ENCODE measurements at places on chromosomes 7 and 10.
A peak's percentile ranks its signal among the peaks of the same experiment; 100 is the strongest.

DNA sequence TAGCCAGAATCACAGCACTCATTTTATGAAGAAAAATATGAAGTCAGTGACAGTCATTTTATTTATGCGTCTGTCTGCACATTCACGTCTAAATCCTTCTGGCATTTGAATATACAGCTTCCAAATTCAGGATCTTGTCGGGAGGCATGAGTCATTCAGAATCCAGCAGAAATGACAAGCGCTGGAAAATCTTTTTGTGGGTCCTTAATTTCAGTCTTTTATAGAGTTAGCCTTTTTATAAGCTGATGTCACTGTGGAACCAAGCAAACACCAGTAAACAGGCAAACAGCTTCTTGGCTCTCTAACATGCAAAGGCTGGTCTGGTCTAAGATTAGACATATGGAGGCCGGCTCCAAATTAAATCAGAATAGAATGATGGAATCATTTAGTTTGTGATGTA lies 388.2 kb upstream of the TEX47 start:
- DNase-seq: no peak

DNA sequence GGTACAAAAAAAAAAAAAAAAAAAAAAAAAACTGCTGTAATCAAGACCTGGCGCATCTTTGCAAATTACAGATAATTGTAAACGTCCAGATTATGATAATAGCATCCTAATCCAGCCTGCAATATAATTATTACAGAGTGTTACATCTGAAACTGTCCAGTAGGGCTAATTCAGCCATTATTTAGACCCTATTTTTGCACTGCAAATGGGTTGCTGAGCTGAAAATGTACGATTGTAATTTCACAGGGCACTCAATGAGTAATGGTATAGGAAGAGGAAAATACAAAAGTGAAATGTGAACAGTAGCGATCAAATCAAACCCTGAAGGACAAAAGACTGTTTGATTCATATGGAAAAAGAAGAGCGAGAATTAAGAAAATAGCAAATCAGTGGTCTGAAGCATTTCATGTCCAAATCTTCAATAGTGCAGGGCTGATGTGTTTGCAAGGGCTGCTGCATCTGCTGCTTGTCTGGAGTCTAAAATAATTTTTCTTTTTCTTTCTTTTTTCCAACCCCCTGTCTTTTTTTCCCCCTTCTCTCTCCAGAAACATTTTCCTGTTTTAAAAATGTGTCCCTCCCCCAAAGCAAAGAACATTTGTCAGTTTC lies 8.9 kb downstream of the DLX6 start:
- DNase-seq: no peak

- no peak for DNase-seq
Measured at GRCh38 chr10:118115701-118116100, 69.0 kb upstream of the RAB11FIP2 start.

GRCh38 chr10:6407034-6407721 lies 172.9 kb downstream of the PRKCQ start:
- no peak for DNase-seq

DNA sequence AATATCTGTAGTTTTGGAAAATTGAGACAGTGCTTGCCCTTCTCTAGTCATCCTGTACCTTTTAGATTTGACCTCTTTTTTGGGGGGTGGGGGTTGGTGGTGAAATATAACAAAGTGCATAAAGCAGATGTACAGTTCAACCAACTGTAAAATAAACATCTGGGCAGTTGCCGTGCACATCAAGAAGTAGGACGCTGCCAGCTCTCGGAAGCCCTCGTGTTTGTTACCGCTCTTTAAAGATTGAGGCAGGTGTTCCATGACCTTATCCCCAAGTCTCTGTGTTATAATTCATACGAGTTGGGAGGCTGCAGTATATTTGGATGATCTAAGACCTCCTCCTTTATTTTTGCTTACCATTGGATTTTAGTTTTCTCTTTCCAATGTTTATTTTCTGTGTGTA lies 55.1 kb downstream of the SDK1 start:
- no peak for DNase-seq

- no peak for DNase-seq
Measured at GRCh38 chr10:34978080-34978479, 112.1 kb downstream of the CUL2 start.

GRCh38 chr10:21304198-21304597 lies 221.3 kb downstream of the SKIDA1 start:
- DNase-seq: no peak

GRCh38 chr7:157972914-157973313 lies 614.7 kb downstream of the PTPRN2 start:
- DNase-seq: no peak

- DNase-seq: no peak
Measured at GRCh38 chr7:5488286-5488878, 64.7 kb upstream of the TNRC18 start.

- DNase-seq: no peak
Measured at GRCh38 chr10:72087392-72087968, 871 bp downstream of the SPOCK2 start.

GRCh38 chr7:107304636-107305035 lies 135.8 kb downstream of the HBP1 start:
- DNase-seq: no peak

DNA sequence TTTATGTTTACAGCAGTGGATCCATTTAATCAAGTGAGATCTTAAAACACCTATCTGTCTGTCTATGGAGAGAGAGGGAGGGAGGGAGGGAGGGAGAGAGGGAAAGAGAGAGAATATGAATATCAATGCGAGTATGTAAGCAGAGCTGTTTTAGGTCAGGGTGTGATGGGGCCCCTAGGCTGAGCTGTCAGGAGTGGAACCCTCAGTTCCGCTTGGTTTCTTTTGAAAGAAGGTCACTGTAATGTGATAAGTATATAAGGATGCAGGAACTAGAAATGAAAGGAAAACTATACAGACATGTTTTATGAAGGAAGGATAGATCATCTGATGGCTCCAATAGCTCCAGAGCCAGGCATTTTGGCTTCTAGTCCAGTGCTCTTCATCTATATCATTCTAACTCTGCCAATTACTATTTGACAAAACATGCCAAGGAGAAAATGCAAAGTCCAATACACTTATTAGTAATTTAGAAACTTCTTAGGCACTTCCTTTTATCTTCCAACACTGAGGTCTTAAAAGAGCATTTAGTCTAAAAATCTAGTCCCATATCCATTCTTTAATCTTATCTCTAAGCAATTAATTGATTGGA lies 70.3 kb downstream of the NRCAM start:
- DNase-seq: peak; percentile 70

GRCh38 chr7:36874041-36874440 lies 149.7 kb upstream of the AOAH start:
- no peak for DNase-seq

- DNase-seq: no peak
Measured at GRCh38 chr10:51170518-51171245, 96.4 kb downstream of the PRKG1 start.

GRCh38 chr10:1489801-1490200 lies 247.5 kb downstream of the ADARB2 start:
- no peak for DNase-seq

DNA sequence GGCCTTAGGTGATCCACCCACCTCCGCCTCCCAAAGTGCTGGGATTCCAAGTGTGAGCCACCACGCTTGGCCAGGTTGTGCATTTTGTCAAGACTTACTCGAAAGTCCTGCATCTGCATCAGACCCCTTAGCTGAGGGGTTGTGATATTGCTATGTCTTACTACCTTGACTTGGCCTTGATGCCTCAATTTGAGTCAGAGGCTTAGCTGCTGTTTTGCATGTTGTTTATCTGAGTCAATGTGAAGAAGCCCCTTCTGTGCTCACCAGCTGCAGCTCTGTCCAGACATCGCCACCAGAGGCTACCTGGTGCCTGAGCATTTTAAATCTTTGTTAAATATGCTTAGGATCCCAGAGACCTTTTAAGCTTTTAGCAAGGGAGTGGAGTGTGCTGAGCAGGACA lies 18.1 kb downstream of the UBE2D4 start:
- no peak for DNase-seq

DNA sequence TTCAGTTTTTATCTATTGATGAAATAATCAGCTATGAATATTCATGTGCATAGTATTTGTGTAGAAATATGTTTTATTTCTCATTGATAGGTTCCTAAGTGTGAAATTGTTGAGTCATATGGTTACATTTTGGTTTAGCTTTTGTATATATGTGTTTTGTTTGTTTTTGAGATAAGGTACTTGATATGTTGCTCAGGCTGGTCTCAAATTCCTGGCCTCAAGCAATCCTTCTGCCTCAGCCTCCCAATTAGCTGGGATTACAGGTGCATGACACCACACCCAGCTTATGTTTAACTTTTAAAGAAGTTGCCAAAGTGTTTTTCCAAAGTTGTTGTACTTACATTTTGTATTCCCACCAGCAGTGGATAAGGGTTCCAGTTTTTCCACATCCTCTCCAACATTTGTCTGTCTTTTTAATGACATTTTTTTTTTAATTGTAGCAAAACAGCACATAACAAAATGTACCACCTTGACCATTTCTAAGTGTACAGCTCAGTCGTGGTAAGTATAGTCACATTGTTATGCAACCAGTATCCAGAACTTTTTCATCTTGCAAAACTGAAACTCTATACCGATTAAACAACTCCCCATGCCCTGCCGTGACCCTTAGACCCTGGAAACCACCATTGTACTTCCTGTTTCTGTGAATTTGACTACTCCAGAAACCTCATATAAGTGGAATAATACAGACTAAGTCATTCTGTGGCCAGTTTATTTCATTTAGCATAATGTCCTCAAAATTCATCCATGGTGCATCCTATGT lies 12.6 kb upstream of the UBE2D1 start:
- DNase-seq: no peak

DNA sequence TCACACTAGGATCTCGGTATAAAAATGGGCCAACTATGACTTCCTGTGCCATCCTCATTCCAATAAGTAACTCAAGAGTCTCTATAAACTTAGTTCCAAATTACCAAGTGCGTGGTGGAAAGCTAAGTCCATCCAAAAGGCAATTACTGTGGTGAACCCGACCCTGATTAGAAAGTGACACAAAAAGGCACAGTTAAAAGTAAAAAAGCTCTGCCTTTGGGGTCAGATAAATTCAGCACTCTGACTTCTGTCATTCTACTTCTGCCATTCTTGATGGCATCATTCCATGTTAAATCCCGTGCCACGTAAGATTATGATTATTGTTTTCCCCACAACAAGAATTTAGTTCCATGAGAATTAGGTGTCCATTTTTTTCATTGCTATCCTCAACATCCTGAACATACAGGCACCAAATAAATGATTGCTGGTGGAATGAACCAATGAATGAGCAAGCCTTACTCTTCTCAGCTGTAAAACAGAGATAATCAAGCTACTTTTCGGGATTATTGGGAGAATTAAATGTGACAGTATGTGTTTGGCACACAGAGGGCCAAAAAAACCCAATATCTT lies 877 bp downstream of the NCOA4 start:
- DNase-seq: no peak

- DNase-seq: no peak
Measured at GRCh38 chr10:67306588-67307205, 380.9 kb downstream of the LRRTM3 start.

- no peak for DNase-seq
Measured at GRCh38 chr7:116551692-116552091, 26.9 kb downstream of the CAV1 start.

All from NCI-H2029 treated with DMSO at 0.1 percent for 48 hours (cell line).